ENCODE measurements at places on chromosomes 16 and 17.

GRCh38 chr17:64066716-64067115 is 46.3 kb upstream of the ICAM2 start:
- peak; percentile 54 for DNase-seq

DNA sequence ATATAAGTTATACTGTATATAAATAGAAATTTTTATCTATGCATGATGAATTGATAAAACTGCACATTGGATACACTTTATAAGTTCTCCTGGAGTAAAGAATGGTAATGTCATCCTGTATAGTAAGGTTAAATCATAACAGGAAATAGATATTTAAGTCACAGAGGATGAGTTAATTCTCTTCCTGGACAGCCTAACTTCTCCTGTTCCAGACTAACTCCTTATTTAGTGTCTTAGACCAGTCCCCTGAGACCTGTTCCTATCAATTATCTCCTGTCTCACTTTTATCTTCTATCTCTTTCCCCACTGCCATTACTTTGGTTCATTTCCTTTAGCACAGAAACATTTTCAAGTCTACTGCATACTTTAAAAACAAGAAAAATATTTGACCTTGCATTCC is 46.5 kb downstream of the SSH2 start:
- no peak for DNase-seq

GRCh38 chr17:79871131-79871530 is 31.9 kb upstream of the CBX4 start:
- no peak for DNase-seq

- DNase-seq, result no peak
Measured at GRCh38 chr17:72077326-72077960, 43.4 kb upstream of the SOX9 start.

All from CD4-positive, alpha-beta T cell treated with Interleukin-4 for 1 hour (primary cell).